ENCODE measurements at places on chromosomes 4 and X. TPM values are rescaled to one million over a fixed set of nuclear protein-coding genes. Genes with fewer than 3 reads are reported as not detected.

ANKRD17 gene
- total RNA-seq: 53.0 TPM

PDE6B gene
- total RNA-seq: 0.37 TPM

ADAMTS3 gene
- total RNA-seq: 11.1 TPM

SORCS2 gene
- 0.40 TPM for total RNA-seq

UGT2A1 gene
- total RNA-seq: 0.13 TPM

VCX gene
- not detected for total RNA-seq

GC gene
- not detected for total RNA-seq

POU3F4 gene
- under 0.01 TPM for total RNA-seq

TDO2 gene
- total RNA-seq: 0.53 TPM

RNF128 gene
- total RNA-seq: 1.1 TPM

TLR3 gene
- total RNA-seq: 3.7 TPM

ANTXR2 gene
- 80.4 TPM for total RNA-seq

PCDH10 gene
- total RNA-seq: 50.9 TPM

SMR3B gene
- total RNA-seq: not detected

DGAT2L6 gene
- not detected for total RNA-seq

YIPF6 gene
- total RNA-seq: 30.1 TPM

GABRG1 gene
- not detected for total RNA-seq

FRAS1 gene
- 0.37 TPM for total RNA-seq

VCX3A gene
- not detected for total RNA-seq

AFM gene
- total RNA-seq: not detected

FRMPD3 gene
- not detected for total RNA-seq

DUSP21 gene
- total RNA-seq: not detected

CYSLTR1 gene
- 0.26 TPM for total RNA-seq

EIF2S3 gene
- total RNA-seq: 202 TPM

AR gene
- 10.4 TPM for total RNA-seq

PCYT1B gene
- total RNA-seq: 0.40 TPM

TMSB15A gene
- total RNA-seq: 6.3 TPM

AMER1 gene
- 1.4 TPM for total RNA-seq

CENPVL1 gene
- total RNA-seq: not detected

CCKAR gene
- 0.13 TPM for total RNA-seq

MAGEC3 gene
- total RNA-seq: not detected

MGAT4D gene
- not detected for total RNA-seq

SMIM31 gene
- total RNA-seq: not detected

UGT2B10 gene
- not detected for total RNA-seq

CYBB gene
- not detected for total RNA-seq

FRMD7 gene
- total RNA-seq: not detected

CT45A2 gene
- not detected for total RNA-seq

TEX11 gene
- not detected for total RNA-seq

STATH gene
- total RNA-seq: not detected

RHOXF1 gene
- not detected for total RNA-seq

AGTR2 gene
- total RNA-seq: not detected

RBMX gene
- 132 TPM for total RNA-seq

SASH3 gene
- total RNA-seq: not detected

CXXC4 gene
- total RNA-seq: not detected

MAGEA2B gene
- not detected for total RNA-seq

TSR2 gene
- 19.8 TPM for total RNA-seq

EFNB1 gene
- 21.4 TPM for total RNA-seq

MAML3 gene
- 0.93 TPM for total RNA-seq

GAGE12H gene
- total RNA-seq: not detected

RBPJ gene
- total RNA-seq: 56.1 TPM

TREX2 gene
- 3.5 TPM for total RNA-seq

FAM241A gene
- 1.6 TPM for total RNA-seq

CPZ gene
- total RNA-seq: 1.7 TPM

DCAF8L2 gene
- not detected for total RNA-seq

DUX4 gene
- total RNA-seq: not detected

USP17L27 gene
- total RNA-seq: not detected

LRP2BP gene
- 0.79 TPM for total RNA-seq

TBX22 gene
- not detected for total RNA-seq

Data from aortic smooth muscle cell (primary cell).